ENCODE measurements at places on chromosomes 3 and 15. TPM values are rescaled to one million over a fixed set of nuclear protein-coding genes. Genes with fewer than 3 reads are reported as not detected.

- DNase-seq: no peak
Measured at GRCh38 chr3:78096488-78097255, 1056.8 kb downstream of the ROBO2 start.

- DNase-seq: no peak
Measured at GRCh38 chr15:70493787-70494516, 269.4 kb downstream of the UACA start.

DNA sequence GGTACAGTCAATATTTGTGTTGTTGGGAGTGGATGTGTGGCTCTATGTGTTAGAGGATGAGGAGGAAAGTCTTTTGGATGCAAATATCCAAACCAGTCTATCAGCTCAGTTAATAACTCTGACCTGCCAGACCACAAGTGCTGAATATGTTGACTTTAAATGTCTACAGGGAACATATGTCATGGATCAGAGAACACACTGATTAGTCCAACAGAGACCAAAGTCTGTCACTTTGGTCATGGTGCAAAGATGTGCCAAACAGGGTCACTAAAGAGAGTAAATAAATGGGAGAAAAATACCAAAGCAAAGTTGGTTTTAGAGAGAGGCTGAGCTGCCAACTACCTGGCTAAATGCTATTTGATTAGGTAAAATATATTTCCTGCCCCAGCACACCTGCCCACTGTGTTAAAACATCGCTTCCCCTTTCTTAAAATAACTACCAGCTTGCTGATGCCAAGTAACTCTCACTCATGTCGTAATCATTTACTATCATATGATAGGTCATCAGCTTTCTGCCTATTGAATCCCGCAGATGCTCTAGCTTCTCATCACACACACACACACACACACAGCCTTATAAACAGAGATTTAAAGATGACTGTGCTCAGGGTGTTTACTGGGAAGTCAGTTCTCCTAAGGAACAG, 173.3 kb downstream of the PDZRN3 start:
- DNase-seq: no peak

- no peak for DNase-seq
Measured at GRCh38 chr3:123791417-123791816, 92.7 kb downstream of the MYLK start.

- no peak for DNase-seq
Measured at GRCh38 chr15:38882221-38882620, 317.6 kb upstream of the RASGRP1 start.

DNA sequence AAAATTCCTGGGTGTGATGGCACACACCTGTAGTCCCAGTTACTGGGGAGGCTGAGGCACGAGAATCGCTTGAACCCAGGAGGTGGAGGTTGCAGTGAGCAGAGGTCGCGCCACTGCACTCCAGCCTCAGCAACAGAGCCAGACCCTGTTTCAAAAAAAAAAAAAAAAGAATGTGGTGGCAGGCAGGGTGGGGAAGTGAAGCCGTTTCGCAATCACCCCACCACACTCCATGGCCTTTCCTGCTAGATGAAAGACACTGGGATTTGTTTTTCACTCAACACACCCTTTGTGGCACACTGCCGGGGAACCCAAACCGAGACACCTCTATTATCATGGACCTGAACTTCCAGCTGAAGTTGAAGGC, 172.4 kb upstream of the IQSEC1 start:
- DNase-seq: no peak

DNA sequence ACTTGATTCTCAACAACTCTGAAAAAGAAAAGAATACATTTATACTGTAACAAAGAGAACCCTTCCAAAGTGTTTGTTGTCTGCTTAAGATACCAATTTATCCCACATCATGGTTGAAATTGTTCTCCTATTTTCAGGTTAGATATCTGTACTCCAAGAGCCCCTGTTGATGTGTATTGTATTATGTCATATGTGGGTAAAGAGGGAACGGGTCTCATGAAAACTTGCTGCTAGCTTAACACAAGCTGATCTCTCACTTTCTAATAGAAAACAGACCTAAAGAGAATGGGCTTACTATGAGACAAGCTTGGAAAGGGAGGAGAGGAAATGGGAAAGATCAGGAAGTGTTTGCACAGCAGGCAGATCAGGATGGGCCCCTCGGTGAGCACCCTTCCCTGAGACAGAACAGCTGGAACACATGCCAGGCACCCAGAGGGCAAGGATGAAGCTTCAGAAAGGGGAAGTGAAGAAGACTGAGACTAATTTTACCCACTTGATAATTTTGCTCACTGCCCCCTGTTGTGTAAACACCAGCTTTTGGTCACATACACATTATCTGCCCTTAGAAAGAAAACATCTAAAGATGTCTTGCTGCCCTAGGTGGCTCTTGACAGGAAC, 747.9 kb upstream of the CCDC54 start:
- no peak for DNase-seq

DNA sequence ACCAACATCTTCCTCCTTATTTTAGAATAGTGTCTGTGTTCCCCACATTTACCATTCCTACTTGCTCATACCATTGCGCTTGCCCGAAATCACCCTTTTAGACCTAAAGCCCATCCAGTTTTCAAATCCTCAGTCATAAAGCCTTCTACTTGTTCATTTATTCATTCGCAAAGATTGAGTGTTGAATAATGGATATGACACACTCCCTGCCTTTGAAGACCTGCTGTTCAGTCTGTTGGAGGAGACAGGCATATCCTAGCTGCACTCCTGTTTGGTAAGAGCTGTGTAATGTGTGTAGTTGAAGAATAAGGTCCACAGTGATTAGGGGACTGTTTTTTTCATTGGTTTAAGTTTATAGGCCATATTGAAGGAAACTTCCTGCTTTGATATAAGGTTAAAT, 1.7 kb downstream of the CNOT10 start:
- DNase-seq: no peak

DNA sequence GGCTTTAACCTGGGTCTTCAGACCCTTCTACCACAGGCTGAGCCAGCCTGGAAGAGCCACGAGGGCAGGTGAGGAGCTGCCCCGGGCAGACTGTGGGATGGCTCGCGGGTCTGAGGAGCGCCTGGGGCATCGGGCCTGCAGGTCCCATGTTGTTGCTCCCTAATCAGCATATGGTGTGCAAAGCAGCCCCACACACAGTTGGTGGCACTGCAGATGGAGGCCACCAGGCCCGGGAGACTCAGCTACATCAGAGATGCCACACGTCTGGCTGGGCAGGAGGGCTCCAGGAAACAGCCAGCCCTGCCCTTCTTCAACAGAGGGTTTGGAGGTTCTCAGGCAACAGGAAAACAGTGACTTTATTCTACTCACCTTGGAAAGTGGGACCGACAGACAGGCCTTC, 63.9 kb downstream of the XXYLT1 start:
- no peak for DNase-seq

- no peak for DNase-seq
Measured at GRCh38 chr3:124158168-124158881, 166.4 kb upstream of the ROPN1 start.

DNA sequence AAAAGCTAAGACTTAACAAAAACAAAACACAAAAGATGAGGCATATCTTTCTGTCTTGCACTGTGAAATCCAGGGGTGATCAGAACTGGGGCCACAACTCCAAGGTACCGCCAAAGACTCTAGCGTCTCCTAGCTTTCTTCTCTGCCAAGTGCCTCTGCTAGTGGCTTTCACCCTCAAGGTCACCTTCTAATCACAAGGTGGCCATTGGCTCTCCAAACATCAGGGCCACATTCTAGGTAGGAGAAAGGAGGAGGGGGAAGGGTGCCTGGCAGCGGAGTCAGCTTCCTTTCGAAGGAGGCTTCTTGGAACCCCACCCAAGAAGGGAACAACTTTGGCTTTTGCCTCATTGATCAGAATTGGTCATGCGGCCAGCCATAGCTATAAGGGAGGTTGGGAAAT, 168.8 kb upstream of the SMAD3 start:
- no peak for DNase-seq

- DNase-seq: no peak
Measured at GRCh38 chr3:13215940-13216546, 142.8 kb upstream of the IQSEC1 start.

DNA sequence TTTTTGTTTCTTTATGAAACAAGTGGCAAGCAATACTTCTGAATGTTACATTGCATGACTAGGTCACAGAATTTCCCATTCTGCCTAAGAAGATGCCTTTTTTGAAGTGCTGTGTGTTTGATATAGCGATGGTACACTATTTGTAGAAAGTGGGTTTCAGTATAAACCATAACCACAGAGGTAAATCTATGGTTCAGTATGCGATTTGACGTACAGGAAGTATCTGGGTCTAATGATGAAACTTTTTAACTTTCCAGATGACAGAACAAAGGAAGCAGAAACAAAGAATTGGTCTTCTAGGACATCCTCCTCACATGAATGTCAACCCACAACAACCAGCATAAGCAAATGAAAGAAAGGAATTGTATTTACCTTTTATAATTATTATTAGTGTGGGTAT, 133.4 kb upstream of the BHLHE40 start:
- no peak for DNase-seq

DNA sequence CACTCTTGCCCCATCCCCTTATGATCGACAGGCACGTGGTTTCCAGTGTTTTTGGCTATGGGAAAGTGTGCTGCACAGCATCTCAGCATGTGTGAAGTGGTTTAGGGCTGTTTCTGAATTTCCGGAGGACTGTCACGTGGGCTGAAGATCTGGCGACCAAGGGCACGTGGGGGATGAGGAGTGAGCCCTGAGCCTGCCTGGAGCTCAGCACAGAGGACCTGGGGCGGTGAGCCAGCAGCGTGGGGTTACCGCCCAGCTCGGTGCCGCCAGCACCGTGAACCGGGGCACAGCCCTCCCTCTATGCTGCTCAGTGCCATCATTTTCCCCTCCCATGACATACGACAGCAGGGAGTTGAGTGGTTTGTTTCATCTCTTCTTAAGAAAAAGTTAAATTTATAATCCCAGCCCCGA, 150.2 kb downstream of the DNAJB8 start:
- peak; percentile 36 for DNase-seq

DNA sequence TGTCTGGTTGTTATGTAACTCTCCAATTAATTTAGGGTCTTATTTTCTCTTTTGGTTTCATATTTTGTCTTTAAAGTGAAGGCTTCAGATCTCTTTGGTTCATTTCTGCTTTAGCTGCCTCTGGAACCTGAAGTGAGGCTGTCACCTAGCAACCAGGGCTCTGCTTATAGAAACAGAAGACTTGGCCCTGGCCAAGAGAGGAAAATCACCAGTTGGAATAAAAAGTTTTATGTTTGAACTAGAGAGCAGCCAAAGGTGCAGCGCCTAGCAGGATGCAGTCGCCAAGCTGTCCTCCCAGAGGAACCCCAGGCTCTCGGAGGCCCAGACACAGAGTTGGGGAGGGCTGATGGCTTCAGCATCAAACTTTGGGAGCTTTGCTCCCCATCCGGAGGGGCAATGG, 41.1 kb downstream of the LYZL4 start:
- no peak for DNase-seq

DNA sequence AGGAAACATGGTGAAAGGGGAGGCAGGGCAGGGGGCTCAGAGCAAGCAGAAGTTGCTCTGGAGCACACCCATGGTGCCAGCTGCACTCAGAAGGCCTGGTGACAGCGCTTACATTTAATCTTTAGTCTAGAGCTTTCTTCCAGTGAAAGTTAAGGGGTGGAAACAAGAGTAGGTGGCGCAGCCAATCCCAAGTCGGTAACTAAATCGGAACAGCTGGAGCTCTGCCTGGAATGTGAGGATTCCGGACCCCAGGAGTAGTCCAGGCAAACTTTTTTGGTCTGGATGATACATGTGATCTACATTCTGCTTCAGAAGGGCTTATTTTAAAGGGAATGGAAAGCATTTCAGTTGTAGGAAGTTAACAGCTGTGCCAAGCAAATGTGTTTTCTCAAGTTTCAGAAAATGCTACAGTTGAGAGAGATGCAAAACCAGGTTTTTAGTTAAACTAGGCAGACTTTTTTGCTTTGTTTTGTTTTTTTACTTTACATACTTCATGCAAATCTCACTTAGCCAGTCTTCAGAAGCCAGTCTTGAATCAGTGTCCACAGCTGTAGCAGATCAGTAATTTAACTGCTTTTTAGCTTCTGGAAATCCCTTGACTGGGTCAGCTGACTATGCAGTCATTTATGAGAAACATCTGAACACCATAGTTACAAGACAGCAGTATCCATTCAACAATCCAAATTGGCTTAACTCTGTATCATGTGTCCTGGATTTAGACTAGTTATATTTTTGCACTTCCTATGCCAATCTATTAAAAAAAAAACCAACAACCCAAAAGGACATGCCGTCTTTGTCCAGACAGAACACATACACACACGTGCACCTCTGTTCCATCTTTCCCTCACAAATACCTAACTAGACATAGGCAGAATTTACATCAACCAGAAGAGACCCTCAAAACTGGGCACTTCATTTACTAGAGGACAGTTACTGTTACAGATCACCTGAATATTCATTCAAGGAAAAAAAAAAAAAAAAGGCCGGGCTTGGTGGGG, 33.2 kb downstream of the ZNF106 start:
- peak; percentile 80 for DNase-seq

- no peak for DNase-seq
Measured at GRCh38 chr15:66294157-66294931, 976 bp downstream of the DIS3L start.

DNA sequence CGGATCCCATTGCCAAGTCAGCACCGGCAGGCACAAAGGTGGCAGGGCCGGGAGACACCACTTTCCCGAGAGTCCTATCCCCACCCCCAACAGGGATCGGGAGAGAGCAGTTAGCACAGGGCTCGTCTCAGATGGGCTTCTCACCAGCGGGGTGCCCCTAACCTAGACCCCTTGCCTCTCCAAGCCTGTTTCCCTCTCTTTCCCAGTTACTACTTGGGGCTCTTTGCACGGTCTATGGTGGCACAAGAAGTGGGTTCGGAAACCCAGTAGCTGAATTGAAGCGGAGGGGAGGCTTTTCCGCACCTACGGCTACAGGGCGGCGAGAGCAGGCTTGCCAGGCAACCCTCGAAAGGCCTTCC, 383 bp upstream of the EFCC1 start:
- DNase-seq: no peak

DNA sequence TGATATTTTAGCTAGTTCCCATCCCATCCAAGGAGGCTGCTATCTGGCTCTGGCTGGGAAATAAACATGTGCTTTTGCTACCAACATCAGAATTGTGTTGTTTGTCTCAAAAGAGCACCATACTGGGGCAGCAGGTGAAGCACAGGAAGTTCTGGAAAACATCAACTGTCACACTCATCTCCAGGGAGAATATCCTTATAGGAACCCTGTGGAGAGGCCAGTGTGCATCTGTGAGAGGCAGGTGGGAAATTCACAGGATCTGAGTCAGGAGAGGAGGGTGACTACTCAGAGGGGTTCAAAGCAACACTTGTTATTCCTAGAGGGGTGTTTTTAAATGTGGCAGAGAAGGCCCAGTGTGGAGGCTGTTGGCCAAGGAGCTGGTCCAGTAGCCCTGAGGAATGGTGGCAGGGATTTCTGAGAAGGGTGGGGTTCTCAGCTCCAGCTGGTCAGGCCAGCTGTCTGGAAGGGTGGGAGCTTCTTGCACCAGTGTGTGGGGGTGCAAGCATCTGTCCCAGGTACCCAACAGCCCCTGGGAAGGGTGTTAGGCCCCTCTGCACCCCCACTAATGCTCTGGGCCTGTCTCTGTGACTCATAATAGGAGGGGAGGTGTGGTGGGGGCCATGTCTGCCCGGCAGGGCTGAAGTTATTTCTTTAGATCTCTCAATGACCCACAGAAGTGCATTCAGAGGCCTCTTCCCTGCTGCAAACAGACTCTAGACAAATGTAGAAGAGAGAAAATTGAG, 28.7 kb downstream of the RPSA start:
- DNase-seq: no peak

Gene TERC
- not detected for polyA plus RNA-seq

Gene GOLGA6L4
- polyA plus RNA-seq: 30.0 TPM

Gene CCDC54
- polyA plus RNA-seq: 0.12 TPM

Gene XYLB
- polyA plus RNA-seq: 6.6 TPM

Gene CELF6
- 3.7 TPM for polyA plus RNA-seq

Gene DENND6A
- 31.2 TPM for polyA plus RNA-seq

Gene CHL1
- polyA plus RNA-seq: 21.2 TPM

Gene SOX14
- not detected for polyA plus RNA-seq

Data from left renal pelvis (tissue), 4 donors.